ENCODE measurements at places on chromosomes 1 and 21.

DNA sequence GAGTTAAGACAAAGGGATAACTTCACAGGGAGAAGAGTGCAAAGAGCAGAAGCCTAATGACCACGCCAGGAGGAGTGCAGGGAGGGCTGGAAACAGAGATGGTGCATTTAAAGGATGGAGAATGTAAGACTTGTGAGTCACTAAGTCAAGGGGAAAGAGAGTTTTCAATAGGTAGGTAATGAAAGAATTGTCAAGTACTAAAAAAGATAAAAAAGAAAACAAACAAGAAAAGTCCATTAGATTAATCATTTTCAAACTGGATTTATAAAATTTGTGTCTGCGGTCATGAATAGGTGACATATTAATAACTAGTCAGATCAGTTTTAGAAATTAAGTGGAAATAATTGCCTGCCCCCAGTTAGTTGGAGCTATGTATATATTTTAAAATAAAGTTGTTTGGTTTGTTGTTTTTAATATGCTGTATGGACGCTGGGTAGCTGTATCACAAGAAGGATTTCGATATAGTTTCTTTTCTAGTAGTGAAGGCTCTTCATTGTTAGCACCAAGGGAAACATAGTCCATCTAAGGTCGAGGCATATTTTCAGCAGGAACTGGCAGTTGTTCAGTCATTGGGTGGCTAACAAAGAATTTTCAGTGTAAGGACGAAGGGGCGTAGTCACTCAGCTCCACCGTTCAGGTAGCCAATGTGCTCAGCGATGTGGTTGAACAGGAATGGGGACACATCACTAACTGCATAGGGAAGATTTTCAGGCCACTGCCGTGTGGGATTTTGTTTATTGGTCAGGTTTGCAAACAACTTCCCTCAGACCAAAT is 203.0 kb downstream of the TGFB2 start:
- DNase-seq: no peak

DNA sequence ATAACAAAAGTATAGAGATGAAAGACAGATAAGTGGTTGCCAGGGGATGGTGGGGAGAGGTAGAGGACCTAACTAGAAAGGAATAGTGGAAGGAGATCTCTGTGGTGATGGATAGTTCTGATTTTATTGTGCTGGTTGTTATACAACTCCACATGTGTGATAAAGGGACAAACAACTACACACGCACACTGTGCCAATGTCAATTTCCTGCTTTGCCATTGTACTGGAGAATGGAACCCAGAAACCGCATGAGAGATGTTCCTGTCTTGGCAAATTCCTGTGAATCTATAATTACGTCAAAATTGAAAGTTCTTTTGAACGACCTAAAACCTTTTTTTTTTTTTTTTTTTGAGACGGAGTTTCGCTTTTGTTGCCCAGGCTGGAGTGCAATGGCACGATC is 11.0 kb downstream of the TNFRSF9 start:
- DNase-seq: no peak

DNA sequence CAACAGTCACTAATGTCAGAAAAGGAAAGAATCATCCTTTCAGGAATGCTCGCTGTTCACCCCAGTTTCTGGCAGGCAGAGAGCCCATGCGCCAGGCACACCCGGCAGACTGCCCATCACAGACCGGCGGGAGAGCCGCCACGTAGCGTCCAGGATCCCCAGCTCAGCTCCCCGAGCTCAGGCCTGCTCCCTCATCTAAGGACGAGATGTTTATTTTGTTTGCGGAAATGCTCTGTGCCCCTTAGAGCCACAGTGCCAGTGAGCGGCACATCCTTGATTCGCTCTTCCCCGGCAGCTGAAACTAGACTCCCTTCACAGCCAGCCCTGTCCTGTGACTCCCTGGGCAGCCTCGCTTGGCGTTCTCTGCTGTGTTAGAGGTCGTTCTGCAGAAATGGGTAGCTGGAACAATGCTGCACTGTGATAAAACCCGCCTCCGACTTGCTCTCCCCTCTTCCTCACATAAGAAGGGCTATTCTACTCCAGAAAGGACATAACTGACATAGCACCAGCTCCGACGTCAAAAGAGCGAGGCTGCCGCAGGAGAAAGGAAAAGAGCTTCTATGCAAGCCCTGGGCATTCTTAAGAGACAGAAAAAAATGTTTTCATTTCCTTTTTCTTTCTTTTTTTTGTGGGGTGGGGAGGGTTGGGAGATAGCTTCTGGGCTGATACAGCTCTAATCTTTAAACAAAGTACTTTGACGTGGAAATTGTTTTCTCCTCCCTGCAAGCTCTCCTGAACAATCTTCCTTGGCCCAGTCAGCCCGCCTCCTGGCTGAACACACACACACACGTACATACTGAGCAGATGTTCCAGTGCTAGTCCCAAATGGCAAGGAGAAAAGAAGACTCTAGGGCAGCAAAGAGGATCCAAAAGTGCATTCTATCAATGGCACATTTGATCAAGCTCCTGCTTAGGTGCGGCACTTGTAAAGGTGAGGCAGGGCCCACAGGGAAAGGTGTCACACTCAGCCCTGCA is 37.2 kb downstream of the MRAP start:
- DNase-seq: no peak

DNA sequence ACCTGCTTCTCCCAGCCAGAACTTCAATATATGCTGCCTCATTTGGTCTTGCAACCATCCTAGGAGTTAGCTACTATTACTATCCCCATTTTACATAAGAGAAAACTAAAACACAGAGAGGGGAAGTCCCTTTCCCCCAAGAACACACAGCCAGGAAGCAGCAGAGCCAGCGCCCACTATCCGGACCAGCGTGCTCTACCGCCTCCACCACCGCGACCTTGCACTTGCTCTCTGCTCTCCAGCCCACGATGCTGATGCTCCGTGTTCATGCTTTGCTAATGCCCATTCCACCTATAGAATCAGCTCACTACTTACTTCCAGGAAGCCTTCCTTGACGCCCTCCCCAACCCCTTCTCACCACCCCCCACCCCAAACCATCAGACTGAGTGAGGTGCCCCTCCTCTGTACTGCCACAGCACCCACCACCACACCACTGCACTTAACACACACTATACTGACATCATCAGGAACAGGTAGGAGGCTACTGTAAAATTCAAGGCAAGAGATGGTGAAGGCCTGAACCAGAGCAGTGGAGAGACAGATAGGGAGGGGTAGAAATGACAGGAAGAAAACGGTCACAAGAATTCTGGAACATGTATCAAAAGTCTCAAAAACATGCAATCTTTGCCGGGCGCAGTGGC is 9.4 kb downstream of the TMEM53 start:
- no peak for DNase-seq

- DNase-seq: no peak
Measured at GRCh38 chr21:39065917-39066316, 117.3 kb downstream of the PSMG1 start.

- DNase-seq: peak; percentile 93
Measured at GRCh38 chr1:41432481-41433280, 51.8 kb downstream of the EDN2 start.

DNA sequence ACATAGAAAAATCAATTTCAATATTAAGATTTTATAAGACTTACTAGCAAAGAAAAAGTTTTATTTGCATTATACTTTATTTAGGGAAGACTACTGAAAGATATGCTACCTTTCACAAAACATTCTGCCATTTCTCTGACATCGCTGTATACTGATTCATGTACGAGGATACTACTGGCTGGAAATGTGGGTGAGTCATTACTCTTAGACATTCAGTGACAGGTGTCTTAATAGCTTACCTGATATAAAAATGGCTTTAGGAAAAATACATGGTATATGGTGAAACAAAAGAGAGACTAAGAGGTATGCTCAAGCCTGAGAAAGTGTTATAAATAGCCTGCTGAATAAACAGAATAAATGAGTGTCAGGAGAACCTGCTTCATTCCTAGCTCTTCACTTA is 73.0 kb upstream of the EXO1 start:
- peak; percentile 80 for DNase-seq

GRCh38 chr1:112388436-112388835 is 7.6 kb upstream of the CTTNBP2NL start:
- peak; percentile 40 for DNase-seq

DNA sequence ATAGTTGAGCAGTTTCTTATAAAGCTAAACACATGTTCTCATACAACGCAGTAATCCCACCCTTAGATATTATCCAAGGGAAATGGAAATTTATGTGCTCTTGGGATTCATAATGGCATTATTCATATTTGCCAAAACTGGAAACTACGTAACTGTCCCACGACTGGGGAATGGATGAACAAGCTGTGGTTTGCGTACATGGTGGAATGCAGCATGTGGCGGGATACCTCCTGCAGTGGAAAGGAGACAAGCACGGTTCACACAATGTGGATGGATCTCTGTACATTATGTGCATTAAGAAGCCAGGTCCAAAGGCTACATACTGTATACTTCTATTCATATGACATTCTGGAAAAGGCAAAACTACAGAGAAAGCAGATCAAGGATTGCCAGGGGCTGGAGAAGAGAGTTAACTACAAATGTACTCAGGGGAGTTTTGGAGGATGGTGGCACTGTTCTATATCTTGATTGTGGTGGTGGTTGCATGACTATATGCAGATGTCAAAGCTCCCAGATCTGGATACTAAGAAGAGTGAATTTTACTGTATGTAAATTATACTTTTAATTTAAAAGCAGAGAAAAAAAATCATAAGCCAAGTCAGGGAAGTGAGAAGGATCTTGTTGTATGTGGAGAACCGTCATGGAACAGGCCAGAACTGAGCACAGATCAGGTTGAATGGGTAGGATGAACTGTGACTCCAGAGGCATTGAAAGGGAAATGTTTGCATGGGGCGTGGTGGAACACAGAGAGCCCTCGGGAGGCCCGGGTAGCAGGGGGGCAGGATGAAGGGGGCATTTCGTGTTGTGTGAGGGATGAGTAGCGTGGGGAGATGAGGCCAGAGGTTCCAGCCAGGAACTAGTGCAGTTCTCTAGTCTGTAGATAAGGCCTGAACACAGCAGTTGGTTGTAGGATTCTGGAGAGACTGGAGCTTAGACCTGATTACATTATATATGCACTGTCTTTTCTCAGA is 90.7 kb downstream of the GALNT2 start:
- DNase-seq: peak; percentile 56

GRCh38 chr1:209493559-209493958 is 90.0 kb upstream of the CAMK1G start:
- peak; percentile 43 for DNase-seq

GRCh38 chr1:192395895-192396294 is 79.1 kb downstream of the RGS21 start:
- DNase-seq: peak; percentile 57

DNA sequence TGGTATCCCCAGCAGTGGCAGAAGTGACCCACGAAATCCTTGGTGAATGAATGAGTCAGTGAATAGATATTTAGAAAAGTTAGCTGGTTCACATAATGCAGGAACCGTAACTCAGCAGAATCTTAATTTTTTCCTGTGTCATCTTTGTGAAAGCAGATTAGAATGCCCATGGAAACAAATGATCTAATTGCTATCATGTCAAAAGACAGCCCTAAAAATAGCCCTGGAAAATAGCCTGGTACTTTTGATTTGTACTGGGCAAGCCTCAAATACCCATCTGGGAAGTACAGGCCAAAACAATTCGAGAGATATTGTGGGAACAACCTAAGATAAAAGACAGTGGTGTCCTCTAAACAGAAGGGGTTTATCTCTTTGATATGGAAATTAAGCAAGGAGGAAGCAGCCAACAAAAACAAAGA is 21.1 kb downstream of the FYB2 start:
- no peak for DNase-seq

DNA sequence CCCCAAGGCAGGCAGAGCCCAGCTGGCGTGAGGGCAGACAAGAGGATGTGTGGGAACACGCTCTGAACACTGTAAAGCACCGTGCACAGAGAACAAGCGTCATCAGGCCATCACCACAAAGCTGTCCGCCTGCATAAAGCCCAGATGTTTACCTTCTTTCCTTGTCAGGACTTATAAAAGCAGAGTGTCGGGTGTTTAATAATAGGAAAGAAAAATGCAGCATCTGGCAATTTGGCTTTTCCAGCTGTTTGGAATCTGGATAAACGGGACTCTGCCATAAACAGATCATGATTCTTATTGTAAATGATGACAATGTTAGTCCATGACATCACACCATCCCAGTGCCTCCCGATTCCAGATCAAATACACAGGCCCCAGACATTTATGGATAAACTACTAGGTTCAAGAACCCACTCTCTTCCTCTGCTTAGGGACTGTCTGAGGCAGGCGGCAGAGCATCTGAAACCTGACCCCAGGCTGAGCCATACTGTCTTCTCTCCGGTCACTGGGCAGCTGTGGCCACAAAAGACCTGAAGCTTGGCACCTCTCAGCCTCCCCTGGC is 4.2 kb downstream of the GLIS1 start:
- no peak for DNase-seq

DNA sequence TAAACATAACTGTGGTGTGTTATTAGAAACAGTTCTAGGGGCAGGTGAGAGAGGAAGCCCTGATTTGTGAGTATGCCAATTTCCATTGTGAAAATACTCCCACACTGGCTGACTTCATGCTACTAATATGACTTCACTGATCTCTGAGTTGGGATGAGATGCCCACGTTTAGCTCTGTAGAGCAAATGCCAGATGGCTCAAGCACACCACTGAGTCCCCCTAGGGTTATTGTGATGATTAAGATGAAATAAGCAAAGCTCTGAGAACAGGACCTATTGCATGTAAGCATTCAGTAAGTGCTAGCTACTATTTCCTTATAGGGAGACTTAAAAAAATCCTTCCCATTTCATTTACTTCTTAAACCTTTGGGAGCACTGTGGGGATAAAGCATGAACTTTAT is 117.6 kb downstream of the CENPF start:
- no peak for DNase-seq

DNA sequence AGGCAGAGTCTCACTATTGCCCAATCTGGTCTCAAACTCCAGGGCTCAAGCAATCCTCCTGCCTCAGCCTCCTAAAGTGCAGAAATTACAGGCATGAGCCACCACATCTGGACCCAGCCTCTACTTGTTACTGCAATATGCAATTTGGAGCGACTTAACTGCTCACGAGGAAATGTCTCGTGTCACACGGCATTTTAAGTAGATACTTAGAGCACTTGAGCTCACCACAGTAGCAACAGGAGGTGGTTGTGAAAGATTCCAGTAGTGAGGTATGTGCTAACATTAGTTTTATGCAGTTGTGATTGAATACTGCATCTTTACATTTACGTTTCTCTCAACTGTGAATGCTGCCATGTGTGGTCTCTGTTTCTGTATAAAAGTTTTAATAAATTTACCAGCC is 5.8 kb upstream of the NDUFV3 start:
- no peak for DNase-seq

DNA sequence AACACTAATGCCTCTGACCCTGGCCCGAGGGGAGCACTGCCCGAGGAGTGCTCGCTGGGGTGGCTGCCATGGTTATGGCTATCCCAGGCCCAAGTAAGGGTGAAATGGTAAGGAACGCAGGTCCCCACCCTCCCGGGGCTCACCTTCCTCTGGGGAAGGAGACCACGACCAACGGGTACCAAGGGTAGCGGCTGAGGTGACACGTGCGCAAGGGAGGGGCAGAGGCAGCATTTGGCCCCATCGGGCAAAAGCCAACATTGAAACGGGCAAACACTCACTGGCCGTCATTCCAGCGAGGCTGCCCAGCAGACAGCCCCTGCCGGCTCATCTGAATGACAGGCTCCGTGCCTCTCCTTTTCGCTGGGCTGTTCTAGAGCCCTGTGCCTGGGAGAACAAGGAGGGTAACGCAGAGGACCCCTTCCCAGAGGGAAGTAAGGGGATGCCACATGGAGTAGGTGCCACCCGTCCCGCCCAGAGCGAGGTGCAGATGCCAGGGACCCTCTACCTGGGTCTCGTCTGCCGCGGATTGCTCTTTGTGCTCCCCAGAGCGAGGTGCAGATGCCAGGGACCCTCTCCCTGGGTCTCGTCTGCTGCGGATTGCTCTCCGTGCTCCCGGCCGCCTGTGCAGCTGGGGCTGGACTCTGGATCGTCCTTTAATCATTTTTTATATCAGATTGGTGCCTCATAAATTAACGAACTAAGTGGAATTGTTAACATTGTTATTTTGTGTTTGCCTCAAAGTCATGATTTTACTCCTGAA is 16.2 kb downstream of the ACTRT2 start:
- no peak for DNase-seq
